BJ (cell line): ENCODE measurements at places on chromosomes 2 and 18.

GRCh38 chr2:127516041-127516762 is 10.1 kb downstream of the IWS1 start:
- no peak for DNase-seq

- DNase-seq: no peak
These were observed 39.9 kb upstream of the RBMS1 start for GRCh38 chr2:160533482-160533881.

DNA sequence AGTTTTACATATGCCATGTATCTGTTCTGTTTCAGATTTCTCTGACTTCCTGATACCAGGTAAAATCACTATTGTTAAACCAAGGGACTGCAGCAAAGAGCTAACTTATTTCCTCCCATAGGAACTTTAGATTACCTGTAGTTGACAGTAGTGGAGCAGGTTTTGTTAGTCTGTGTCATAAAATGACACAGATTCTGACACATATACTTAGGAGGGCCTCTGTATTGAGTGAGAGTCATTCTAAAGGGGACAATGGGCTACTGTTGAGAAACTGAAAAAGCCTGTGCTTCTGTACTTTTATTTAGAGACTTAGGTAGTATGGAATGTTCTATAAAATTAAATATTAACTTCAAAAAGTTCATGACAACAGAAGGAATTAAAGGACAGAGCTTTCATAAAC is 48.2 kb downstream of the KCMF1 start:
- no peak for DNase-seq

GRCh38 chr2:129144082-129144791 is 825.6 kb upstream of the HS6ST1 start:
- DNase-seq: no peak

- DNase-seq: no peak
These were observed 195.7 kb downstream of the PIEZO2 start for GRCh38 chr18:10953672-10954071.

- DNase-seq: no peak
These were observed 35.1 kb upstream of the ROCK2 start for GRCh38 chr2:11379558-11379957.

DNA sequence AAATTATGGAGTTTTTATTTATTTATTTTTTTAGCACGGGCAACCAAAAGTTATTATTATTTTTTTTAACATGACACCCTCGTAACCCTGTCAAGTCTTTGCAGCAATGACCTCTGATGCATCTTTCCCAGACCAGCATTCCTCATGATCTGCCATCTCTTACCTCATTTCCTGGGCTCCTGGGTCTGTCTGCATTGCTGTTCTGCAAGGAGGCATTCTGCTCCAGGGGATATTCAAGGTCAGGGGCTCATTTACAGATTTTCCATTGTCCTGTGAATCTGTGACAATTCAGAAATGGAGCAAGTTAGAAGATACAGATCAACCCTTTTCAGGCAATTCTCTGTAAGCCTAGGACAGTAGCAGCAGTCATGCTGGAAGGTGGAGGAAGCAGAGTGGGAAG is 43.0 kb downstream of the NGEF start:
- no peak for DNase-seq

DNA sequence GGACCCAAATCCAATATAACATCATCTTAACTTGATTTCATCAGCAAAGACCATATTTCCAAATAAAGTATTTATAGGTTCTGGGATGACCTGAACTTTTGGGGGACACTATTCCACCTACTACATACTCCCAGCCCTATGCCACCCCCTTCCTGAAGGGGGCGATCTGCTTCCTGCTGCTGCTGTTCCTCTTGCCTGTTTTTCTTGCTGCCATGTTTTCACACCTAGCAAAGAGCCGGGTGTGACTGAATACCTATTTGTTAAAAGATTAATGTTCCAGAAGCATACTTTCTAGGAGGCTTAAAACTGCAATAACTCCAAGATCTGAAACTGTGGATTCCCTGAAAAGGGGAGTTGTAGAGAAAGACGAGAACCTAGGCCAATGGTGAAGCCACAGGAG is 89.7 kb downstream of the ICOS start:
- DNase-seq: no peak

- DNase-seq: no peak
These were observed 30.4 kb downstream of the NAT8 start for GRCh38 chr2:73611867-73612266.

DNA sequence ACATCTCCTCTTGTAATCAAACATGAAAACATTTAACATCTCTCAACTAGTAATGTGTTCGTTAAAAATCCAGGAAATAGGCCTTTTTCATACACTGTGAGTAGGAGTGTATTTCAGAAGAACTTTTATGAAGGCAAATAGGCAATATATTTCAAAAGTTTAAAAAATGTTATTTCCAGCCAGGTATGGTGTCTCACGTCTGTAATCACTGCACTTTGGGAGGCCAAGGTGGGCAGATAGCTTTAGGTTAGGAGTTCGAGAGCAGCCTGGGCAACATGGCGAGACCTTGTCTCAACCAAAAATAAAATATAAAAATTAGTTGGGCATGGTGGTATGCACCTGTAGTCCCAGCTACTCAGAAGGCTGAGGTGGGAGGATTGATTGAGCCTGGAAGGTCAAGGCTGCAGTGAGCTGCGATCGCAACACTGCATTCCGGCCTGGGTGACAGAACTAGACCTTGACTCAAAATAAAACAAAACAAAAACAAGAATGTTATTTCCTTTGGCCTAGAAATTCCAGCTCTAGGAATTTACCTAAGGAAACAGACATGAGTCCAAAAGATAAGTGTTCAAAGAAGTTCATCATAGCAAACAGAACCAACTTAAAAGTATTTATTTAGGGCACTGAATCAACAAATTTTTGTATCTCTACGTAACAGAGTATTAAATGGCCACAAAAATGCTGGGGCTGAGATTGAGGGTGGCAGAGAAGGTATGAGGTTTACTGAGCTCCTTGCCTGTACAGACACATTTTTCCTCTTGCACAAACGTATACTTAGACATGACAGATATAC is 14.9 kb downstream of the RBKS start:
- no peak for DNase-seq

DNA sequence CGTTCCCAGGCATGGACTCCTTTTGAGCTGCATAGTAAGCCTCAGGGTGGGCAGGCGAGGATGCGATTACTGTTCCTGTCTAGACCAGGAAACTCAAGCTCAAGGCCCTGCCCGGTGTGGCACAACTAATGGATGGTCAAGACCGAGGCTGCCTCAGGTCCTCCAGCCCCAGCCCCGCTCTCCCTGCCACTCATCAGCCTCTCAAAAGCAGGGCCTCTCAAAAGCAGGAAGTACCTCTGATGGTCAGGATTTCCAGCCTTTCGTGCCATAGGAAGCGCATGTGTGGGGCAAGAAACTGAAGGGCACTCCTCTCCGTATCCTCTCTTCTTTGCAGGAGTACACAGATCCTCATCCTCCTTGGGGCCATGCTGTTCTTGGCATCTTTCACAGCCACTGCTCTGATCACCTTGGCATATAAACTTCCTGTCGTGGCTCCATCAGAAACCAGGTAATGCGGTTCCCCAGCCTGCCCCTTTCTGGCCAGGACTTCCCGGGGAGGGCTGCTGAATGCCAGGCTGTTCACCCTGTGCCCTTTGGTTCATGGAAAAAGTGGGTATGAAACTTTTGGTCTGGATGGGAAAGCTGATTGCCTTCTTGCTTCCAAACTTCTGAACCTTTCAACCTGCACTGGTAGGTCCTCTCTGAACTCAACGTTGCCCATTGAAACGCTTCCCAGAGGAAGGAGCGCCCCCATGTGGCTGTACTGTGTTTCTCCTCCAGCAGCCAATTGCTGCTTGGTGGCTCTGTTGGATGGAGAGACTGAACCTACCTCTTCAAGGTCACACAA is 82.8 kb upstream of the SEC11C start:
- no peak for DNase-seq

DNA sequence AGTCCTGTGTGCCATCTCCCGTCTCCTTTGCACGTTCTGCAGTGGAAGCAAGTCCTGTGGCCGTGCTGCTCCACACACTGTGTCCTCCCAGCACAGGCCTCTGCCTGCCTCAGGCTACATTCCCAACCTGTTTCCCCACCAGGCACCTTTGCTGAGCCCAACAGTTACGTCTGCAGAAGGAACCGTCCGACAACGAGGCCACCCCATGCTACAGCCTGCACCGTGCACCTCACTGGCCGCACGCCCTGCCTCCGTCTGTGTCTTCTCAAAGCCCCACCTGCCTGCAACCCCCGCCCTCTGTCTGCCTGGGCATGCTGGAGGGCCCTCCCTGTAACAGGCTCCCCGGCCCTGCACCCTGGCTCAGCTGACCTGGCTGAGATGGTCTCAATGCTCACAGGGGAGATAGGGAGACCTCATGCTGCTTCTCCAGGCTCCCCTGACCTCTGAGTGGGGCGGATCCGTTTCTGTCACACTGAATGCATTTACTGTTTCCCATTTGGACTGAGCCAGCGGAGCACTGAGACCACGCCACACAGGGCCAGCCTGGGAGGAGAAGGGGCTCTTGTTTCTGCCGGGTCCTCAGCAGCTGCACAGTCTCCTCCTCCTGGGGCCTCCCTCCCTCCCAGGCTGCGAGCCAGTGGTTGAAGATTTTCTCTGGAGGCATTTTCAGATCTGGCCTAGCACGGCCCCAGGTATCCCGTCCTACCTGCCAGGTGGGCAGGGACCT is 109.1 kb upstream of the OTOS start:
- no peak for DNase-seq

GRCh38 chr18:48852292-48852691 is 98.5 kb downstream of the SMAD7 start:
- no peak for DNase-seq

DNA sequence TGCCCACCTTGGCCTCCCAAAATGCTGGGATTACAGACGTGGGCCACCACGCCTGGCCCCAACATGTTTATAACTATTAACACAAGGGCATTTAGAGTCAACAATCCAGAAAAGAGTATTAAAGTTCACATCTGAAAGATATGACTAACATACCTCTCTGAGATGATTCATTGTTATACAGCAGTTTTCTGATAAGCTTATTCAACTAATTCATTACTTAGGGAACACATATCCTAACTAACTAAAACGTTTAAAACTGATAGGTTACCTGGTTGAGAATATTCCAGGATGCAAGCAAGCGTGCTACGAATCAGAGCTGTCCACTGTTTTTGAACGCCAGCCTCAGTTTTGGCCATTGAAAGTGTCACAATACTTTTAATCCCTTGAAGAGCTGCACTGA is 34.0 kb upstream of the STRN start:
- no peak for DNase-seq

DNA sequence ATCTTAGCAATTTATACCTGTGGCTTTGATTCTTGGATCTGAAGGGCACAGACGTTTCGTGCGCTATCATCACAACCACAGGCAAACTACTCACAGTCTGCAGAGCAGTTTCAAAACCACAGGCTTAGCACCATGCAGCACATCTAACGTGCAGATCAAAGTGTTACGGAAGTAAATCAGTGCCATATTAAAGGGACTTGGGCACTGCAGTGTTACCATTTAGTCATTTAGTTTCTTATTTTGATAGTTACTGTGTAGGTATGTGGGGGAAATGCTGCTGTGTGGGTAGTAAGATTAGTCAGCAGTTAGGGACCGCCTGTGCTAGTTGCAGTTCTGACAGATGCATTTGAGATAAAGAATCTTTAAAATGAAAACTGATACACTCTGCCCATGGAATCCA is 384.0 kb downstream of the NBAS start:
- DNase-seq: no peak

- DNase-seq: no peak
These were observed 311.4 kb downstream of the LRRTM1 start for GRCh38 chr2:79993144-79993543.

- DNase-seq: no peak
These were observed 133.4 kb upstream of the REG3A start for GRCh38 chr2:79292958-79293315.

DNA sequence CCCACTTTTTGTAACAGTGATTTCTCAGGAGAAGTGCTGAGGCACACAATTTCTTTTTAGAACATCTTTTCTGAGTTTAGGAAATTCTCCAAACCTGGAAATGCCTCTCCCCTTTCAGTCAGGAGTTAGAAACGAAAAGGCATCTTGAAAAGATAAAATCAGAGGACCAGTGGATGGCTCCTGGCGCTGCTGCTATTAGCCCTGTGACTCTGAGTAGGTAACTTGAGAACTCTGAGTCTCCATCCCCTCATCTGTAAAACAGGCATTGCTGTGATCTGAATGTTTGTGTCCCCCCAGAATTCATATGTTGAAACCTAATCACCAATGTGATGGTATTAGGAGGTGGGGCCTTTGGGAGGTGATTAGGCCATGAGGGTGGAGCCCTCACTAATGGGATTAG is 50.2 kb downstream of the EHD3 start:
- no peak for DNase-seq

DNA sequence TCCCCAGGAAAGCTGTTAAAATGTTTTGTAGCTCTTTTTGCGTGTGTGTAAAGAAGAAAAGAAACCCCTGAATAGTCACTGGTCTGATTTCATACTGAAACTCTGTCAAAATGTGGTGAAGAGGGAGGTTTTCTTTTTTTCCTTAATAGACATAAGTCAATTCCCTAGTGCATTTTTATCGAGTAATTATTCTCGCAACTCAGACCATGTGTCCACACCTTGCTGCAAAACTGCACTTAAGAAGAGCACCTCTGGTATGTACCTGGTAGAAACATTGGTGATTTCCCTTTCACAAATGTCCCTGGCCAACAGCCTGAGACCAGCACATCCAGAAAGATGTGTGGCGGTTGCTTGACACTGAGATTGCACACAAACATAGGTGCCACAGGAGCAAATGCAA is 159.9 kb downstream of the ZNF521 start:
- no peak for DNase-seq

DNA sequence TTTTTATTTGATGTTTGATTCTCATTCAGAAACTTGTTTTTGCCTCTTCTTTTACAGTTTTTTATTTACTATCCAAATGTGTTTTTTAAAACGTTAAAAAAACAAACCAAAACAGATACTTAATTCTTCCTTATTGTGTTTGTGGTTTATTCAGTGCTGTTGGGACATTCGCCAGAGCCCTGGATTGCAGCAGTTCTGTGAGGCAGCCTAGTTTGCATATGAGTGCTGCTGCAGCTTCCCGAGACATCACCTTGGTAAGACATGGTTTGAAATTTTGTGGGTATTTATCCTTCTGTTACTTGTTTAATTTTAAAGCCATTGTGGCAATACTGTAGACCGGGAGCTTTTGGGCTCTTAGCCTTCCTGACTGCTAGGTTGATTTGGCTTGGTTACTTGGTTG is 91.2 kb downstream of the MTA3 start:
- no peak for DNase-seq
